HT-29 (cell line): ENCODE measurements at places on chromosomes 12 and 14. TPM values are rescaled to one million over a fixed set of nuclear protein-coding genes. Genes with fewer than 3 reads are reported as not detected.

Gene BEGAIN
- total RNA-seq, result 0.53 and 1.5 TPM in 2 replicates

Gene WSCD2
- not detected in 2 replicates for total RNA-seq

Gene TRHDE
- total RNA-seq, result not detected in 2 replicates

Gene SLCO1B1
- total RNA-seq, result 0.21 and 0.36 TPM in 2 replicates

Gene TGM1
- total RNA-seq, result 2.2 and 2.8 TPM in 2 replicates

Gene MTERF2
- total RNA-seq, result 5.7 and 10.1 TPM in 2 replicates
